COR-L47 (cell line): ENCODE measurements at places on chromosomes 6 and 20.

- no peak for DNase-seq
Observed at GRCh38 chr20:38752029-38752428, 3.8 kb downstream of the ACTR5 start.

DNA sequence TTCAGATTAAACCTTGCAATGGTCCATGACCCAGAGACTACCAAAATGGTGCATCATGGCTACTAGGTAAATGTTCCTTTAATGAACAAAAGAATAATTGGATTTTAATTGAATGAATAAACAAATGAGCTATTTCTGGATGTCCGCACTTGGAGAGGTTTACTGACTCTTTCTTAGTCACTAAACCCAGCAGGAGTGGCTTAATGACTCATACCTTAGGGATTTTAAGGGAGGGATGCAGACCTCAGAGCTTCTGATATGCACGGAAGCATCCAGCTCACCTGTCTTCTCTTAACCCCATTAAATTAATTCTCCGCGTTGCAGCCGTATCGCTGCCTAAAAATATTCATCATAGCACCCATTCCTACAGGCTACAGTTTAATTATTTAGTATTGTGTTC is 970.0 kb upstream of the SLC35B3 start:
- no peak for DNase-seq

DNA sequence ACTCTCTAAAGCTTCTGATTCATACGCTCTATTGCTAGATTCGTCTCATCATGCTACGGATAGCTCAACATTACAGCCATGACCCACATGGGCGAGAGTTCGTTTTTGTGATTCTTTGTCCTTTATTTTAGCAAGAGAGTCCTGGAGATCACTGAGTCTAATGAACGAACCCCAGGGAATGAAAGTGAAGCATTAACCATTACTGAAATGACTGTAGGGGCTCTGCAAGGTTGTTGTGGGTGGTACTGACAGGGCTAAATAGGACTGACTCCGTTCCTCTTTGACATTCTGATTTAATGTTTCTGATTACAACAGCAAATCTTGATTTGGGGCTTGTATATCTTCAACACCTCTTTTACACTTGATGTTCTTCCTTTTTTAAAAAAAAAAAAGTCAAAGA is 13.7 kb upstream of the RTF2 start:
- no peak for DNase-seq

GRCh38 chr6:70819646-70820045 is 137.2 kb downstream of the B3GAT2 start:
- DNase-seq: no peak

DNA sequence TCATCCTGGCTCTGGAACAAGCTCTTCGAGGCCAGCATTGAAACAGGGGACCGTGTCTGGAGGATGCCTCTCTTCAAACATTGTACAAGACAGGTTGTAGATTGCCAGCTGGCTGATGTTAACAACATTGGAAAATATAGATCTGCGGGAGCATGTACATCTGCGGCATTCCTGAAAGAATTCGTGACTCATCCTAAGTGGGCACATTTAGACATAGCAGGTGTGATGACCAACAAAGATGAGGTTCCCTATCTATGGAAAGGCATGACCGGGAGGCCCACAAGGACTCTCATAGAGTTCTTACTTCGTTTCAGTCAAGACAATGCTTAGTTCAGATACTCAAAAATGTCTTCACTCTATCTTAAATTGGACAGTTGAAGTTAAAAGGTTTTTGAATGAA is 3.6 kb upstream of the CDKN1A start:
- DNase-seq: no peak

DNA sequence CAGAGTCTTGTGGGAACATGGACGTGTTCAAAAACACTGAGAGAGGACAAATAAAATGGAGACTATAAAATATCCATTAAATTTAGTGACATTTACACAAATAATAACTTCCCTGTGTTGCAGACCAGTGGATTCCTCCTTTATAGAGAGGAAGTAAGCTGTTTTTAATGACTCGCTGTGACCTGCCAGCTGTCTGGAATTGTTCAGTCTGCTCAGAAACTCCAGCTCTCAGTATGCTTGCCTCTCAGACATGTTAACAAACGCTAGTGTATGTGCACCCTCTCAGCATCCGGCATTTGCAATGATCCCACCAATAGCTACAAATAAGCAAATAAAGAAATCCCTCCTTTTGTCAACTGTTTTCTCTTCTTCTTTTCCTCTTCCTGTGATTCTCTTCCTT is 158.0 kb upstream of the TCF21 start:
- no peak for DNase-seq

GRCh38 chr6:18632670-18633410 is 245.7 kb downstream of the RNF144B start:
- no peak for DNase-seq

DNA sequence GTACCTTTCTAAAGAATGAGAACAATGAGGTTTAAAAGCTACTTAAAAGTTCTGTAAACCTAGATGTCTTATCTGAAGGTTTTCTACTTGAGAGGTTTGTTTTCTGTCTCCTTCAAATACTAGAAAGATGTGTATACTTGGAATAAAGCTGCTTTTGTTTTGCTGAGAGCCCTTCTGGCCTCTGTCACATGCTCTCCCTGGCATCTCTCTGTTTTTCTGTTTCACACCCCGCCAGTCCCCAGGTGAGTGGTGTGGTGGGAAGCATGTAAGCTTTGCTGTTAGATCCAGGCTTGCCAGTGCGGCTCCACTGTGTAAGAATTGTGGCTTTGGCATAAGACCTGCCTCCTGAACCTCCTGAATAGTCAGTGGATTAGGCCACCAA is 56.8 kb downstream of the SNX9 start:
- no peak for DNase-seq

DNA sequence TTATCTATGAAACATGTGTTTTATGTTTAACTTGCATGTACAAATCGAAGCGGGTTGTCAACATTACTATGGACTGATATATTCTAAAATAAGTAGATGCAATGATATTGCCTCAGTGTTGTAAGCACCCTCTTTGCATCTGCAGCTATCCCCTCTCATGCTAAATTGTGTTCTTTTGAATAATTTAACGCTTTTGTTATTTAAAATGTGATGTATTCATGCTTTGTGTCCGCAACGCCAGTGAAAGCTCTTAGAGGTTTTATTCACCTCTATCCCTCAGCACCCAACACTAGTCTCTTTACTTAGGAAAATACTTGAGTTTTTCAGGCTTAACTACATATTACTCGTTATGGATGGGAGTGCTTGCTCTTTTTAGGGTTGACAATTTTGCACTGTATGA is 173.7 kb upstream of the ID4 start:
- DNase-seq: no peak

DNA sequence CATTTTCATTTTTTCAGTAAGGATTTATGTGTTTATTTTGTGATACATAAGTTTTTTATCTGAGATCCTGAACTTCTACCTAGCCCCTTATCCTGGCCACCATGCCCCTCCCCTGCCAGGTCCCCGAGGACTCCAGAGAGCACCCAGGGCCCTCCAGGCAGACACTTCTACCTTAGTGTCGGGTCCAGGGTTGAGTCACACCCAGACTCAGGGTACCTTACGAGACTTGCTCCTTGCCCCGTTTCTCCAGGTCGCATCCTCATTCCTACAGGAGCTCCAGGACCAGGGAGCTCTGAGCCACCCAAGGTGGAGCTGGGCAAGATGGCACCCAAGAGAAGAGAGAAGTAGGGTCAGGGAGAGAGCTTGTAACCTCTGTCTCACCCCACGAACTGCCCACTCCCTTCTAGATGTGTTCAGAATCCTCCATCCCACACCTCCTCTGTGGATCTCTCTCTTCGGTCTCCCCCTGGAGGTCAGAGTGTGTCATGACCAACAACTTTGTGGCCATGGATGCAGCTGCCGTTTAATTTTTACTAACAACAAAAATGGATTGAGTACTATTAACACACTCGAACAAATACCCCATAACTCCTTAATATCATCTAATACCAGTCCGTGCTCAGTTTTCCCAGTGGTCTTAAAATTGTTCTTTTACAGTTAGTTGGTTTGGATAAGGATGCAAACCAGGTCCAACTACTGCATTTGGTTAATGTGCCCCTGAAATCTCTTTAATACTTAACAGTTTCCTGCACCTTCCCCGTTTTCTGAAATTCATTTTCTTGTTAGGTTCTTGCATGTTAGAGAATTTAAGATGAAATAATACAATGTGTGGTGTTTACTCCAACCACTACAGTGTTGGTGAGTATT is 130.6 kb upstream of the INSM1 start:
- peak; percentile 48 for DNase-seq

DNA sequence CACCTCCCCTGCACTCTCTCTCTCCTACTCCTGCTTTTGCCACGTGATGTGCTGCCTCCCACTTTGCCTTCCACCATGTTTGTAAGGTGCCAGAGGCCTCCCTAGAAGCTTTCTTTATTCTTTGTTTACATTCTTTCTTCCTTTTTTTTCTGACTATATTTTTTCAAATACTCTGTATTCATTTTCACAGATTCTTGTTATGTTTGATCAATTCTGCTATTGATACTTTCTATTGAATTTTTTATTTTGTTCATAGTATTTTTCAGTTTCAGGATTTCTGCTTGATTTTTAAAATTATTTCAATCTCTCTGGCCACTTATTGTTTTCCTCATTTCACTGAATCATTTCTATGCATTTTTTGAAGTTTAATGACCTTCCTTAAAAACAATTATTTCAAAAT is 801.8 kb downstream of the GRIK2 start:
- no peak for DNase-seq
